ENCODE measurements at places on chromosomes 1 and 21.

DNA sequence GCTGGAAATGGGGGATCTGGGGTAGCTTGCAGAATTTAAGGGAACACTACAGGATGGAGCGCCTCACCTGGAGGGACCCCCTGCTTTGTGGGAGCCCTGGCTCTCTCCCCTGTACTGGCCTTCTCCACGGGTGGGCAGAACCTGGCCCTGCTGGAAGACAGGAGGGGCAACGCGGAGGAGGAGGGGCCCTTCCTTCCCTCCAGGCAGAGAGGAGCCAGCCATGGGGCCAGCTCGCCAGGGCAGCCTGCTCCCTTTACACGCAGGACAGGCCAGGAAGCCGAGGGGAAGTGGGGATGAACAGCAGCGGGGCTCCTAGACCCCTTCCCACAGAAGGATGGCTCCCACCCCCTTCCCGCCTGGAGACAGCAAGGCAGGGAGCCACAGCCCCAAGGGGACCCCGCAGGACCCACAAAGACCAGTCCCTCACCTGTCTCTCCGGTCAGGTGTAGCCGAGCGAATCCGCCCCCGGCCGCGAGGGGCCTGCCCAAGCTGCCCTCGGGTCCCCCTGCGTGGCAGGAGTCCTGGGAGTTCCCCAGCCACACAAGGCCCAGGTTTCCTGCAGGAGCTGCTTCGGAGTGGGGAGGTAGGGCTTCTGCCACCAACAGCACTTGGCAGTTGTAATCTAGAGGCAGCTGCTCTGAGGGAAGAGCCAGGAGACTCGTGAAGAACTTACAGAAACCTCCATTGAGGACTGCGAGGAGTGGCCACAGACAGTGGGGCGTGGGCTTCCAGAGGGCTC is 1.6 kb upstream of the SLC19A1 start:
- DNase-seq = no peak

- DNase-seq = no peak
Measured at GRCh38 chr1:210415846-210416448, 87.2 kb downstream of the HHAT start.

- DNase-seq = no peak
Measured at GRCh38 chr1:152410599-152410998, 3.5 kb downstream of the CRNN start.

DNA sequence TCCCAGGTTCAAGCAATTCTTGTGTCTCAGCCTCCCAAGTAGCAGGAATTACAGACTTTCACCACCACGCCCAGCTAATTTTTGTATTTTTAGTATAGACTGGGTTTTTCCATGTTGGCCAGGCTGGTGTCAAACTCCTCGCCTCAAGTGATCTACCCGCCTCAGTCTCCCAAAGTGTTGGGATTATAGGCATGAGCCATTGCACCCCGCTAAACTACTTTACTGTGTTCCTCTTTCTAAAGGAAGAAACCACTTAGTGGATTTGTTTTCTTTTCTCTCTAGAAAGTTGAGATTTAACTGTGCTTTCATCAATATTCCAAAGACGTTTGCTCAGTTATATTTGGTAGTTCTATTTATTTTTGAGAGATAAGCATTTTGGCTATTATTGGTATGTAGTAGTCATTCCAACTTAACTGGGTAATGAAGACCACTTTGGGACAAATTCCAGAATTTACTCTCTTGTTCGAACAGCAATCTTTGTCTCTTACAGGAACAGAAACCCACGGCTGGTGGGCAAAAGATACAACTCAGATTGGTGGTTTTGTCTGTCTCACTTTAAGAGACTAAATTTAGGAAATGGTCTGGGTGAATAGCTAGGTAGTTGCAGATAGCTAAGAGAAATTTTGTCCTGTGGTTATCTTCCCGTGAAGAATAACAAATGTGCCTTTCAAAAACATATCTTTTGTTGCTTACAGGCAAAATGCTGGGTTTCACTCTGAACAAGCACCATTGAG is 103.5 kb upstream of the CD55 start:
- DNase-seq = no peak

DNA sequence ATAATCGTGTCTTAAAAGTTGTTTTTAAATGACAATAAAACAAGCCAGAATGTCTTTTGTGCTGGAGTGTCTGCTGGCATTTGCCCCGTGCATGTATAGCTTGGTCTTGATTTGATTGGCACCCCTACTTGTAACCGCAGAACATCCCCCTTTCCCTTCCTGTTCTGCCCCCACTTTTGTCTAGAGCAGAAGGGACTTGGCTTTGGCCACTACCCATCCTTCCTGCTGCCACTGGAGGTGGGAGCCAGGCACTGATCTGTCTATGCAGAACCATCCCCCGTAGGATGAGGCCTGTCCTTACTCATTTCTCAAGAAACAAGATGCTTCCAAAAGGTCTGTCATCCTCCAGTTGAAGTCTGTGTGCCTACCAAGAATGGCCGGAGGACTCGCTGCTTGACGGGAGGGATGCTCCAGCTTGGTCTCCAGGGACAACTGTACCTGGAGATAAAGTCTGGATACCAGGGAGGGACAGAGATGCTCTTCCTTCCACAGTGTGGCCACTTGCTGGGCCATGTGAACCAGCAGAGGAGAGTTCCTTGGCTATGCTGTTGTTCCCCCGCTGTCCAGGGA is 1.1 kb upstream of the SLC27A3 start:
- no peak for DNase-seq

GRCh38 chr1:5597171-5597850 is 394.9 kb downstream of the NPHP4 start:
- no peak for DNase-seq

DNA sequence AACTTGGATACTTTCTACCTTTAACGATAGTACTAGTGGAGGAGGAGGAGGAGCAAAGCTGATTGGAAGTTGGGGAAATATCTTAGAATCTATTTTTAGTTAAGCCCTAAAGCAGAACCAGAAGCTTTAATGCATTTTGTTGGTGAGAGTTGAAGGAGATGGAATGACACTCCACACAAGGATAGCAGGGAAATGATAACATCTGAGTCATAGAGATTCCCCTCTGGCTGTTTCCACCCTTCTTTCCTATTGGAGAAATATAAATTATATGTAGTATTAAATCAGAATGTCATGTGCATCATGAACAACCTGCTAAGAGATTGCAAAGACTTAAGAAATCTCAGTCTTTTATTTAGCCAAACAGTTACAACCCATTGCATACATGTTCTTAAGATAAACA is 1357.7 kb downstream of the NCAM2 start:
- DNase-seq = no peak

DNA sequence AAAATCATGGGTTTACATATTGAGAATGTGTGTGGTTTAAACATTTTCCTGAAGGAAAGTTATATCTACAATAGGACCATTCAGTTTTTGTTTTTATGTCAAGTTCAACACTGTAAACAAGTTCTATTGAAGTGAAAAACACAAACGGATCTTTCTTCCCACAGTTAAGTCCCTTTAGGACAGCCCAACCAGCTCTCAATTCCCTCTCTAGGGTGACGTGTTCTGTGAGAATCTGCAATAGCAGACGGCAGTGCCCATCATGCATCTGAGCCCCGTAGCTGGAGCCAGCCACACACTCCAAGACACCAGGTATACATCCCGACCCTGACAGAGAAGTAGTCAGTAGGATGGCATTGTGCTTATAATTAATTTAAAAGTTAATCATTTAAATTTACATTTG is 26.3 kb upstream of the IVNS1ABP start:
- DNase-seq = no peak

Measured in CD4-positive, alpha-beta T cell treated with Interleukin-17A for 1 hour (primary cell).